ENCODE measurements at places on chromosomes 1 and 21. TPM values are rescaled to one million over a fixed set of nuclear protein-coding genes. Genes with fewer than 3 reads are reported as not detected.

Gene TRIM67
- not detected for total RNA-seq

Gene TAS1R1
- not detected for total RNA-seq

Gene SLC9C2
- total RNA-seq, result not detected

Gene FYB2
- not detected for total RNA-seq

Gene OR6N1
- total RNA-seq, result not detected

Gene FAM151A
- total RNA-seq, result not detected

Gene FAM72C
- total RNA-seq, result 19.1 TPM

Gene GPR61
- total RNA-seq, result not detected

Gene ASTN1
- total RNA-seq, result not detected

Gene MYCBP
- 61.1 TPM for total RNA-seq

Gene MANEAL
- 2.5 TPM for total RNA-seq

Gene CFHR2
- not detected for total RNA-seq

Gene MYOM3
- not detected for total RNA-seq

Gene CHODL
- total RNA-seq, result not detected

Gene KRTAP7-1
- not detected for total RNA-seq

Gene LAD1
- not detected for total RNA-seq

Gene NECTIN4
- not detected for total RNA-seq

Gene KPRP
- total RNA-seq, result not detected

Gene LCE2A
- total RNA-seq, result not detected

Gene RGS18
- total RNA-seq, result 0.40 TPM

Gene LAMC2
- not detected for total RNA-seq

Gene CLDN17
- total RNA-seq, result not detected

Gene FAM177B
- total RNA-seq, result not detected

Gene AKR7A2
- 46.3 TPM for total RNA-seq

Gene SEC22B
- 22.4 TPM for total RNA-seq

Measured in activated CD8-positive, alpha-beta T cell treated with anti-CD3 and anti-CD28 coated beads, Interleukin-2, amount 10 ng/mL, durations not matched to agents 7 days and 5 days (primary cell).